ENCODE measurements at places on chromosomes 5 and 9.

GRCh38 chr9:134287591-134288491 is 38.4 kb upstream of the RXRA start:
- DNase-seq, result no peak

- DNase-seq, result no peak
Measured at GRCh38 chr5:25414742-25415141, 770.0 kb upstream of the CDH10 start.

- peak; percentile 65 for DNase-seq
Measured at GRCh38 chr9:84271531-84271900, 69.0 kb downstream of the SLC28A3 start.

DNA sequence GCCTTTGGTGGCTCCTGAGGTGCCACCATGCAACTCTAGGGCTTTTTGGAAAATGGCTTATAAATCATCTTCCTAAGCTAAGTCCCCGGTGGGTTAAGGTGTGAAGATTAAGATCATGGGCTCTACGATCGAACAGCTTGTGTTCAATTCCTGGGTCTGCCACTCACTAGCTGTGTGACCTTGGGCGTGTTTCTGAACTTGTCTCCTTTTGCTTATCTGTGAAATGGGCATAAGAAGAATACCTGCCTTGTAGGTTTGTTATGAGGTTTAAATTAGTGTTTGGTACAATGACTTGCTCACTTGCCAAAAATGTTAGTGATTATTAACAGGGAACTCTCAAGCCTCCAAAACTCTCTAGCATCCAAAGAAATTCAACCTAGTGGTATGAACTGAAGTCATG is 119.2 kb upstream of the PITX1 start:
- no peak for DNase-seq

- DNase-seq, result no peak
Measured at GRCh38 chr5:101009758-101010519, 106.9 kb upstream of the ST8SIA4 start.

- DNase-seq, result no peak
Measured at GRCh38 chr5:146340260-146341081, 1.8 kb downstream of the POU4F3 start.

- no peak for DNase-seq
Measured at GRCh38 chr5:65076251-65076869, 307.6 kb downstream of the CWC27 start.

DNA sequence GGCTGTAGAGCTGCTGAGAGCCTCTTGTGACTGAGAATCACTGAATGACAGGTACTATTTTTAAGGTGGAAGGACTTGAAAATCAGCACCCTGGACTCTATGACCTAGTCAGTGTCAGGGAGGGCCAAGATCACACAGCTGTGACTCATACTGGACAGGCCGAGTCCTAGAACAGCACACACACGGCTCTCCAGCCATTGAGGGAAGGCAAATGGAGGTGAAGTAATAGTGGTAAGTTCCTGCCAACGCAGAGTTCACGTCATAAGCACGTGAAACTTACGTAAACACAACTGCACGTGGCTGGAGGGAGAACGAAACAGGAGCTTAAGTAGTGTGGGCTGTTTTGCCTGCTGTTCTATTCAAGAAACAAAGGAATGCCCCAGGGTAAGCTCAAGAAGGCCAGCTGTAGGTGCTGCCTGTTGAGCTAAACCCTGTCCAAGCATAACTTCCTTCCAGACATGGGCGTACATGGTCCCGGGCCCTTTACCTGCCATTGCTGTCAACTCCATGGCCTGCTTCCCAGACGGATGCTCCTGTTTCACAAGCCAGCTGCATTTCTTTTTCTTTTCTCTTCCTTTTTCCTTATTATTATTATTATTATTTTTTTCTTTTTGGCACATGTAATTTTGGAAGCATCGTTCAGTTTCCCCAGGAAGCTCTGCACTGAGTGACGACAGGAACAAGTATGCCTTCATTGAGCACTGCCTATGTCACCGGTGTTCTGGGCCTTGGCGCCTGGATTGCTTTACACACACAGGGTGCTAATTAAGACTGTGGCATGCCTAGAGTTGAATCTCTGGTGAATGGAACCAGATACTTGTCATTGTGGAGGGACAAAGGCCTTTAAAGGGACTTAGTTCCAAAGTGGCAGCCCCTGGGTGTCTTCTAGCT is 10.2 kb upstream of the LCP2 start:
- DNase-seq, result no peak

DNA sequence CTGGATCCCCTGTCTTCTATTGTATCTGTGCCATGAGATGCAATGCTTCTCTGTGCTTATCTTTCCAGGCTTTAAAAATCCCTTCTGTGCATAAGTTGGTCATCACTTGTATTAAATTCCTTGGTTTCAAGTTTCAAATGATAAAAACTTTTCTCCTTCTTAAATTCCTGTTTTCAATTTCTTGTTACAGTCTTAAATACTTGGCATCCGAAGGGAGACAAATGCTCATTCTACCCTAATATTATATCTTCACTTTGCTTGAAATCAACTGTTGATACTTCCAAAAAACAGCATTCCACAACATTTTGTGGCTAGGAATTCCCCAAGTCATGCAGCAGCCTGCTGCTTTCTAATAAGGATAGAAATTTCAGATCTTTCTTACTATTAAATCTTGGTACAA is 413.2 kb upstream of the ACTBL2 start:
- no peak for DNase-seq

DNA sequence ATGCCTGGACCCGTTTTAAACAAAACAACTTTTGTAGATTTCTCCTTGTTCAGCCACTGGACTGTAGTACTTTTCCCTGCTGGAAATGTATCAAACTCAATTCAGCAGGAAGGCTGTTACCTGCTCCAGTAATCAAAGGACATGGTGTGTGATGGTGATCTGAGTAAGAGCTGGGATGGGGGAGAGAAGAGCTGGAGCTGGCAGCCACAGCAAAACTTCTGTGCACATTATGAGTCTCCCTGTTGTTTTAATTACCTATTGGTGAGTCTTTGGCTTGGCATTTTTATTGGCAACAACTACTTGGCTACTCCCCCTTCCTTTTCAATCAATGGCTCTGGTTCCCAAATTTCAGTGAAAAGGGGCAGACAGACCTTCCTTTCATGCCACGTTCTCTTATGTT is 9.7 kb downstream of the NREP start:
- no peak for DNase-seq

DNA sequence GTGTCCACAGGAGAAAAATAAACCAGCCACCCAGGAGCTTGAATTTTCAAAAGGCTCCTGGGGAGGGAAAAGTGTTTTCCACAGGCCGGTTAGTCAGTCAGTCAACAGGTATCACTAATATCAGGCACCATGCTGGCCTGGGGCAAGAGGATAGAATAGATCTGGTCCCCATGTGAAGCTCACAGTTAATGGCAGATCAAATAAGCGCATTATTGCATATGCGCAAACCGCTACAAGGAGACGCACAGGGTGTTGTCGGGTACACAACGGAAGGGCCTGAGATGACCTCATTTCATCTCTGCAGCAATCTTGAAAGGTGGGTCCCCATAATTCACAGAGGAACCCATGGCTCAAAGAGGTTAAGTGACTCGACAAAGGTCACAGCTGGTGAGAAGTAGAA is 260.7 kb downstream of the CRB2 start:
- DNase-seq, result no peak

DNA sequence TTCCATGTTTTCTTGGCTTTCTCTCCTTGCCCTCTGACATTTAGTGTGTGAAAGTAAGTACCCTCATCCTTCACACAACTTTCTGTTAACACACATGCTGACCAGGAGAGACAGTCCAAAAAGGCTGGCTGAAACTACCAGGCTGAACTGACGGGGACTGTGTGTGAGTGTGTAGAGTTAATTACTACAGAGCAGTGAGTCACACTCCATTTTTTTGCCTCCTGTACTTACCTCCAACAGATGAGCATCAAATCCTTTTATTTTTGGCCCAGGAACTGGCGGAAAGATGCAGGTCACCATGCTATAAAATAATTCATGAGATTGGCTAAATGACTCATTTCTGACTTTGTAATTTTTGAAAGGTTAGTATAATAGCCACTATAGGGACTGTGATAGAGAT is 20.2 kb upstream of the AGXT2 start:
- no peak for DNase-seq

DNA sequence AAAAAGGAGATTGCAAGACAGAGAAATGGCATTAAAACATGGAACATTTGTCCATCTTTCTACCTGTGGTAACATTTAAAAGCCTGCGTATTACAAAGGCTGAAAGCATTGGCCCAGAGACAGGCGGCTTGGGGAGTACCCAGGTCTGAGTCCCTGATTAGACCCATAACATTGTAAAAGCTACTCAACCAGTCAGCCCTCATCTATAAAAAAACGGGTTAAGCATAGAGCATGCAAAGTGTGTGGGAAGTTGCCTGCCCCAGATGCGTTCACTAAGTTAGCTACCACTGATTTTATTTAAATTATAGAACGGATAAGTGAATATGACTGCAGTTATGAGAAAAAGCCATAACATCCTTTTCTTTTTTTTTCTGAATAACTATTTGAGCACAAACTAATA is 276.1 kb downstream of the CDH12 start:
- DNase-seq, result no peak

DNA sequence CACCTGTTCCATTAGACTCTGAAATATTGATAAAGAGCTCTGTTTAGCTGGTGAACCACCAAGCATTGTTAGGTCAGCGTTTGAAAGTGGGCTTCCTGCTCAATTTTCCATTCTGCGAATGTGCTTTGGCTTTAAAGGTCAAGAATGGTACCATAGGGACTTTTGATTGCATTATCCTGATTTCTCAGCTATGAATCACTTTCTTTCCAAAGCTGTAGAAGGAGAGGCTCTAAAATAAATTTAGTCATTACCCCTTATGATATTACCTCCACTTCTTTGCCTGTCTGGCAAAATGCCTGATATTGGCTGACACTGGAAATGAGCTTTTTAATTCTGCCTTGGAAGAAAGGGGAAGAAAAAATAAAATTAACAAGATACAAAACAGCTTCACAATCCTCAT is 237.2 kb upstream of the CTNND2 start:
- DNase-seq, result no peak

DNA sequence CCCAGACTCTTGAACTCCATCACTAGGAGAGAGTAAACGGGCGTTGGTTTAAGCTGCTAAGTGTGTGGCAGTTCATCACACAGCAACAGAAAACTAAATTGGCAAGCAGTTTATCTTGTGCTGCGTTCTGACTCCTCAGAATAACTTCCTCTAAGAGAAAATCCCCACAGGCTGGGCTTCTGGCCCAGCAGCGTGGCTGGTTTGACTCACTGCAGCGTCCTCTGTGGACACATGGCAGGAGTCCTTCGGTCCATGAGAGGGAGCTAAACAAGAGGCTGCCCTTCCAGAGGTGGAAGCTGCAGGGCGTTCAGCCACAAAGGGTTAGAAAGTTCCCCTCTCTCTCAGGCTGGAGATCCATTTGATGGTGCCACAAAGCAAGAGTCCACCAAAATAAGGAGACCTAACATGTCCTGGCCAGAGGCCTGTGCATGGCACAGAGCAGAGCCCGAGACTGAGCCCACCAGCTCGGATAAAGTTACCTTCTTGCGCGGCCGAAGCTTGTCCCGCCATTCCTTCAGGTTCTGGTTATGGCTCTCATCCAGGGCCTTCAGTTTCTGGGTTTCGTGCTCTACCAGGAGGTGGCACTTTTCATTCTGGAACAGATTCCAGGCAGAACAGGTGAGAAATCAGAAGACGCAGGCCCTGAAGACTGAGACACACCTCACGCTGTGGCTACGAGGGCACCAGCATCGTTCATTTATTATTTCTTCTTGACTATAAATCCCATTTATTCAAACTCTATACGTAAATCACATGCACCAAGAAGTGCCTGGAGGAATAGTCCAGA is 46.2 kb upstream of the FBXW11 start:
- DNase-seq, result no peak

DNA sequence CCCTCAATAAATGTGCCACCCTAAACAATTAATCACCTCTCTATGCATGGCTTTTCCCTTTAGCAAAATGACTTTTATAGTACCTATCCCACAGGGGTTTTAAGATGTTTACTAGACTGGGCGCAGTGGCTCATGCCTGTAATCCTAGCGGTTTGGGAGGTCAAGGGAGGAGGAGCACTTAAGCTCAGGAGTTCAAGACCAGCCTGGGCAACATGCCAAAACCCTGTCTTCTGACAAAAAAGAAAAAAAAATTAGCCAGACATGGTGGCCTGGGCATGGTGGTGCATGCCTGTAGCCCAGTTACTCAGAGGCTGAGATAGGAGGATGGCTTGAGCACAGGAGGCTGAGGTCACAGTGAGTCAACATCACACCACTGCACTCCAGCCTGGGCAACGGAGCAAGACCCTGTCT is 13.5 kb downstream of the SH3TC2 start:
- no peak for DNase-seq

DNA sequence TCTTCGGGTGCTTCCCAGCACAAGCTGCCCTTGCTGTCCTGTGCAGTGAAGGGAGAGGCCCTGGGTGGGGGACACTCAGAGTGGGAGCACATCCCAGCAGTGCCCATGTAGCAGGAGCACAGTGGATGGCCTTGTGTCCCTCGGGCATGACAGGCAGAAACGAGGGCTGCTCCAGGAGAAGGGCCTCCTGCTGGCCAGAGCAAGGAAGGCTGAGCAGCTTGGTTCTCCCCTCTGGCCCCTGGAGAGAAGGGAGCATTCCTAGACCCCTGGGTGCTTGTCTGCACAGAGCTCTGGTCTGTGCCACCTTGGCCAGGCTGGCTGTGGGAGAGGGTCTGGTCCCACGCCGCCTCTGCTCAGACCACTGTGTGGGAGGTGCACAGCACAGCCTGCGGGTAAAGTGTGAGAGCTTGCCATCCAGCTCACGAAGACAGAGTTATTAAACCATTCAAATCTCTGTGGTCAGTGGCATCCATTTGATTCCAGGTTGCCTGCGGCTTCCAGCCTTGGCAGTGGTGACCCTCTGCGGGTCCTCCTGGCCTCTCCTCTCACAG is 18.3 kb downstream of the FBXW5 start:
- DNase-seq, result no peak

DNA sequence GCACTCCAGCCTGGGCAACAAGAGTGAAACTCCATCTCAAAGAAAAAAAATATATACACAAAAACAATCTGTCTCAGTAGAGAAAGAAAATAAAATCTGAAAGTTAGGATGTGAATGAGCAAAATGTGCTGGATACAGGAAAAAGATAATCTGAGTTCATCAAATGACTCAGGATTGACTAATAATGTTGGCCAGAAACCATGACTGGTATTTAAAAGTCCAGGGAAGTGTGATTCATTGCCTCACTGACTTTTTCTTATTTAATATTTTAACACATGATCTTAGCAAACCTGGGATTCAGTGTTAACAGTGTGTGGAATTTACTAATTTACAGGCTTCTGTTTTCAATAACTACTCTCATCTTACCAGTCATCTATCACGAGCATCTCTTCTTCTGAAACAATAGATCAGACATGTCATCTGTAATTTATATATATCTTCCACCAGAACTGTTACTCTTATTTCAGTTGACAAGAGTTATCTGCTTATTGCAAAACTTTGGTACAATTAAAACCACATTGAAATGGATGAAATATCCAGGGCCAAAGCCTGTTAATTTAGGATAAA is 256.7 kb downstream of the CDH12 start:
- DNase-seq, result no peak

GRCh38 chr9:88164850-88165249 is 26.6 kb upstream of the SPATA31C2 start:
- DNase-seq, result no peak
